ENCODE measurements at places on chromosomes 2 and 18.

GRCh38 chr2:151056870-151057269 is 204.8 kb downstream of the RBM43 start:
- DNase-seq, result no peak

DNA sequence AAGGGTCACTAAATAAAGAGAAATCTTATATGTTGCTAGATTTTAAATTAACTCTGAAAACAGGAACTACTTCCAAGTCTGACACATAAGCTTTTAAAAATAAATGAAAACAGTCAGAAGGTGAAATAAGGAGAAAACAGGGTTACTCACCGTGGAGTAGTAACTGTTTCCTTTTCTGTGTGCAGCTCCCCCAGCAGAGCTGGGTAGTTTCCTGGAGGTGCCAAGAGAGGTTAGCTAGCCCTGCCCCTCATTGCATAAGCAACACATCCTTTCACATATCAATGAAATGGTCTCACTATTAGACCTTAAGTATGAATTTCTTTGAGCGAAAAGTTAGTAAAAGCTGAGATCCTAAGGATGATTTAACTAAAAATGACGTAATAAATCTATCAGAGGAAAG is 54.0 kb upstream of the GPR75 start:
- DNase-seq, result no peak

DNA sequence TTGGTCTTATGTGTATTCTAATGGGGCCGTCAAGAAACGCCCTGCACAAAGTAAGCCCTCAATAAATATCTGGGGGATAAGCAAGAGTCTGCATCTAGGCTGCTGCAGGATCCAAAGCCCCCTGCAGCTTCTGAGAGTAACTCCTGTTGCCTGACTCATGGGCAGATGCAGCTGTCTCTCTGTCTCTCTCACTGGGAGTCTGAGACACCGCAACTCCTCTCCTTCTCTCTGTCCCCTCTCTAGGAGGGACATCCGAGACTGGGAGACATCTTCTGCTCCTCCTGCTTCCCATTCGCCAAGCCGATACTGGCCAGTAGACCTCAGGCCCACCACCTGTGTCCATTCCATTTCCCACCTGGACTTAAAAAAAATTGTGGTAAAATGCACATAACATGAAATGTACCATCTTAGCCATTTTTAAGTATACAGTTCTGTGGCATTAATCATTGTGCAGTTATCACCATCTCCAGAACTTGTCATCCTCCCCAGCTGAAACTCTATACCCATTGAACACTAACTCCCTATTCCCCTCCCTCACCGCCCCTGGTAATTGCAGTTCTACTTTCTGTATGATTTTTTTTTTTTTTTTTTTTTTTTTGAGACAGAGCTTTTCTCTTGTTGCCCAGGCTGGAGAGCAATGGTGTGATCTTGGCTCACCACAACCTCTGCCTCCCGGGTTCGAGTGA is 20.1 kb downstream of the DYSF start:
- no peak for DNase-seq

DNA sequence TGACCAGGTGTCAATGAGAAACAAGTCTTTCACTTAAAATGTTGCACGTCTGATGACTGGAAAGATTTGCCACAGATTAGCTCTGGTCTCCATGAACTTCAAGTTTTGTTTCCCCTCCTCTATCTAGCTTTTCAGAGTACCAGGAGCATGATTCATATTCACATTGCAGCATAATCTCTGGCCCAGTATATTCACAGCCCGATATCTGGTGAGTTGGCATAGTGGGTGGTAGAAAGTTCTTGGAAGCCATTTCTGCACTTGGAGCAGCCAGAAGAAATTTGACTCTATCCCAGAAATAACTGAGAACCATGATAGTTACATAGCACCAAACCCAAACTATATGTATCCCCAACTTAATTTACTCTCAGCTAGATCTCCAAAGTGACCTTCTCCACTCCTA is 503.9 kb downstream of the PID1 start:
- DNase-seq, result no peak

DNA sequence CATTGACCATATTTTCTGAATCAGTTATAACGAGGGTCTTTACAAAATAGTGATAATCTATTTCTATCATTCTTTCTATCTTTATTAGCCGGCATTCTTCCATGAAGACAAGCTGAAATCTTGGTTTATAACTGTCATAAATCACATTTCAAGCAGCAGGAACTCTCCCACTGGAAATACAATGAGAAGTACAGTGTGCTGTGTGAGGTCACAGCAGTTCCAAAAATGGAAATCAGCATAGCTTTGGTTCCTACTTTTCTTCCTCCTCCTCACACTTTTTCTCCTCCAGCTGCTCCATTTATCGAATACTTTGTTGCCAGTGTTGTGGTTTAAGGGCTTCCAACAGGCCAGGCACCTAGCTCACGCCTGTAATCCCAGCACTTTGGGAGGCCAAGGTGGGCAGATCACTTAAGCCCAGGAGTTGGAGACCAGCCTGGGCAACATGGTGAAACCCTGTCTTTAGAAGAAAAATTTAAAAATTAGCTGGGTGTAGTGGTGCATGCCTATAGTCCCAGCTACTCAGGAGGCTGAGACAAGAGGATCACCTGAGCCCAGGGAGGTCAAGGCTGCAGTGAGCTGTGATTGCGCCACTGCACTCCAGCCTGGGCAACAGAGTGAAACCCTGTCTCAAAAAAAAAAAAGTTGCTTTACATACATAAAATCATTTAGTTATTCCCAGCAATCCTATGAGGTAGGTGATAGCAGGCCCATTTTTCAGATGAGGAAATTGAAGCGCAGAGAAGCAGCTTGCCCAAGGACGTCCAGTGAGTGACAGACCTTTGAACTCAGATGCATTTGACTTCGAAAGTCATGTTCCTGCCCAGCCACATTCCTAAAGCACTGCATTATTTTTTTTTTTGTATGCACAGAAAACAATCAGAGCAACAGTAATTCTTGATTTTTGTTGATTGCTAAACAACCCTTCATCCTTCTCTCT is 34.0 kb upstream of the GPR55 start:
- DNase-seq, result no peak

DNA sequence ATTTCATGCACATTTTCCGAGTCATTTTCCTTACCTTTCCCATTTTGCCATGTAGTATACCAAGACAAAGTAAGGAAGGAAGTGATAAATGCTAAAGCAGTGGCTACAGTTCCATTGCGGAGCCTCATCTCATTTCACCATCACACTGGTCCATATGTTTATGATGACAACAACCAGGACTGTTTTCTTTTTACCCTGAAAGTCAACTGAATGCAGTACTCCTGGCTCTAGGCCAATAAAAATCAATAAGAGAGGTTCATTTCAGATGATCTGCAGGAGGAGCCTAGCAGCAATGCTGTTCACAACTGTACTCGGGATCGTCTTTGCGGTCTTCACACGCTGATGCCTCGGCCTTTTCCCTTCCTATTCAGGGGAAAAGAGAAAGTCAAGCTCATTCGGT is 4.7 kb downstream of the MGAT4A start:
- DNase-seq, result no peak

GRCh38 chr2:240603846-240604245 is 17.3 kb downstream of the CAPN10 start:
- no peak for DNase-seq

GRCh38 chr2:221203856-221204255 is 368.2 kb downstream of the EPHA4 start:
- no peak for DNase-seq

DNA sequence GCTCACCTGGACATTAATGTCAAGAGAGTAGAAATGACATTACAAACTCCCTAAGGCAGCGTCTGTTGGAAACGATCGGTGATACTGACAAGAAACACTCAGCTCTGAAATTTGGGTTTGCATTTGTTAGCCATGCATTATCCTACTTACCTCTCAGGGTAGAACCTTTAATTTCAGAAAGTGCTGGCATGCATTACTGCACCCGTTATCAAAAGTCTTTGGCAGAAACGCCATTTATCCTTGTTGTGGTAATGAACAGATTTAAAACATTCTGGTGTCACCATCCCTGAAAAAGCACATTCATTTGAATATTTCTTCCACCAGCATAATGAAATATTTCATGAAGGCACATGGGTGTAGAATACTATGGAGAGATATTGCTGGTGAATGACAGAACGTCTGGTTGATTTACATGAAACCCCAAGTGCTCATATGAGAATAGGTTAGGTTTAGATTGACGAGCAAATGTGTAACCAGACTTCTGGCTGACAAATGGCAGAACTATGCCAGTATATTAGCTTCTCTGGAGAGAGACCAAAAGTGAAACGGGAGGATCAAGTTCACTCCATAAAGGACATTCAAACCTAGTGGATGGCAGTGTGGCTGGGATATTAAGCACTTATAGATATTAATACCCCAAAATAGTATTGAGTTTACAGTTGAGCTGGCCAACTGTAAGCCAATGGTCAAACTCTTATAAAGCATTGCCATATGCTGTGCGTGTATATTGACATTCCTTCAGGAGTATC is 53.5 kb upstream of the ITGB6 start:
- DNase-seq, result no peak

GRCh38 chr2:18824915-18825314 is 235.5 kb upstream of the NT5C1B start:
- DNase-seq, result no peak

All from Right ventricle myocardium superior (tissue), 1 donor.